Stimulated activated CD8-positive, alpha-beta memory T cell treated with anti-CD3 and anti-CD28 coated beads, Interleukin-12 subunit alpha, Interleukin-12 subunit beta, amount 100 ng/mL, for 1 hour (primary cell): ENCODE measurements at places on chromosomes 7 and 10.

DNA sequence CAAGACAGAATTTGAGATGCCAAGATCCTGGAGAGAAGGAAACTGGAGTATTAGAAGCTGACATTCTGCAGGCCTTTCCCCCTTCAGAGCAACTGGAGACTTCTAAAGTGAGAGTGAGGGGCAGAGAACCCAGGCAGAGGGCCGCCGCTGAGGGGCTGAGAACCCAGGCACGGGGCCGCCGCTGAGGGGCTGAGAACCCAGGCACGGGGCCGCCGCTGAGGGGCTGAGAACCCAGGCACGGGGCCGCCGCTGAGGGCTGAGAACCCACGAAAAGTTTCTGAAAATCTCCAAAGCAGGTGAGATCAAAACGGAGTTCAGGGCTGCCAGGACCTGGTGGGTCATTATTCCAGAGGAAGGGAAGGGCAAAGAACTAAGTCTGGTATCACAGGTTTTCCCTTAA is 126.2 kb downstream of the DLG5 start:
- no peak for DNase-seq

DNA sequence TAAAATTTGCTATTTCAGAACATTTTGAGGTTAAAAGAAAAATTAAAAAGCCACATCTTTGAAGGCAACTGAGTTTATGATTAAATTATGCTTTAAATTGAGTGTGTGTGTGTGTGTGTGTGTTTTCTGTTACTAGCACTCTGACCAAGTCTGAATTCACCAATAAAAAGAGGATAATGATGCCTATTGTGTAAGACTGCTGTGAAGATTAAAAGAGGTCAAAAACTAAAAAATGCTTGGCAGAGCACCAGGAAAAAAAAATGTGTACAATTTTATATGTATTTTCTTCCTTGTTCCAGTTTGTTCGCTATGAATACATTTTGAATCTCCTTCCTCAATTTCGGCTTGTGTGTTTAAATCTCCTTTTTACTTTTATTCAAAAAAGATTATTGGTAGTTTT is 316.6 kb upstream of the MAGI2 start:
- DNase-seq = no peak

DNA sequence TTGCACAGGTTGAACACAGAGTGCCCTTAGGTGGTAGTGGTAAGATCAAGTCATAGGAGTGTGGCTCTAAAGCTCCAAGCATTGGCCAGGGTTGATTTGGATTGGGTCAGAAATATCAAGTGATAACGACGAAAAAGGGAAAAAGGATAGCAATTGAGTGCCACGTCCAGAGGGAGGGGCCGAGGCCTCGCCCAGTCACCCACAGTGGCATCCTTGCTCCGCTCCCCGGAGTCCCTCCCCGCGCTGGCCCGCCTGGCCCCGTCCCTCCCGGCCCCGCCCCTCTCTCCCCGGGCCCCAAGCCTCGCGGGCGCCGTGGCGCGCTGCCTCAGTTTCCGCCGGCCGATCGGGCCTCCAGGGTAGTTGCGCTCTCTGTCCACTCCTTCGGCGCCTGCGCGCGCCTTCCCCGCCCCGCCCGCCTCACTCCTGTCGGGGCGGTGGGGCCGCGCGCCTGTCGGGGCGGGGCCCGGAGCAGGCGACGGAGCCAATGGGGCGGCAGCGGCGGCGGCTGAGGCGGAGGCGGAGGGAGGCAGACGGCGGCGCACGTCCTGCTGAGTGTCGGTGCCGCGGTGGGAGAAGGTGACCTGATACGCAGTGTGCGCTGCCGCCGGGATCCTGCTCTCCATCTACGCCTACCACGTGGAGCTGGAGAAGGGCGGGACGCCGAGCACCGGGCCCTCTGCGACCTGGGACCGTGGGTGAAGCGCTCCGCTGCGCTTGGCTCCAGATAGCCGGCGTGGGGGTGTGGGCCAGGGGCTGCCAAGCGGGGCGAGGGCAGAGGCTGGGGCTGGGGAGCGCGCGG is 209.1 kb upstream of the ZNF722 start:
- DNase-seq = no peak

DNA sequence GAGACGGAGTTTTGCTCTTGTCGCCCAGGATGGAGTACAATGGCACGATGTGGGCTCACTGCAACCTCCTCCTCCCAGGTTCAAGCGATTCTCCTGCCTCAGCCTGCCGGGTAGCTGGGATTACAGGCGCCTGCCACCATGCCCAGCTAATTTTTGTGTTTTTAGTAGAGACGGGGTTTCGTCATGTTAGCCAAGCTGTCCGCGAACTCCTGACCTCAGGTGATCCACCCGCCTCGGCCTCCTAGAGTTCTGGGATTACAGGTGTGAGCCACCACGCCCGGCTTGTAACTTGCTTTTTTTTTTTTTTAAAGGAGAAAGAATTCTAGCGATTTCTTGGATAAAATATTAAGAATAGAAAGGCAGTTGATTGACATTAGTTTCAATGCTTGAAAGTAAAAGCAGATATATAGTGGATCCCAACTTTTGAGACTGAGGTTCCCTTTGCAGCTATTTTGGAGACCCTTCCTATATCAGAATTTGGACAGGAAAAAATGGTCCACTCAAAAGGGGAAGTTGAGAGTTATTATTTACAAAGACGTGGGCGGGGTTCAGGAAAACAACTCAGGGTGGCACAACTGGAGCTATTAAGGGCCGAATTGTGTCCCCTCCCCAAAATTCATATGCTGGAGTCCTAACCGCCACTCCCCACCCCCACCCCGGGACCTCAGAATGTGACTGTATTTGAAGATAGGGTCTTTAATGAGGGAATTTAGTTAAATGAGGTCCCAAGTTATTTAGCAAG is 1.3 kb upstream of the ERCC6 start:
- no peak for DNase-seq
